ENCODE measurements at places on chromosomes 16 and 17.

GRCh38 chr16:3292604-3293003 lies 9.3 kb downstream of the ZNF263 start:
- DNase-seq: no peak

DNA sequence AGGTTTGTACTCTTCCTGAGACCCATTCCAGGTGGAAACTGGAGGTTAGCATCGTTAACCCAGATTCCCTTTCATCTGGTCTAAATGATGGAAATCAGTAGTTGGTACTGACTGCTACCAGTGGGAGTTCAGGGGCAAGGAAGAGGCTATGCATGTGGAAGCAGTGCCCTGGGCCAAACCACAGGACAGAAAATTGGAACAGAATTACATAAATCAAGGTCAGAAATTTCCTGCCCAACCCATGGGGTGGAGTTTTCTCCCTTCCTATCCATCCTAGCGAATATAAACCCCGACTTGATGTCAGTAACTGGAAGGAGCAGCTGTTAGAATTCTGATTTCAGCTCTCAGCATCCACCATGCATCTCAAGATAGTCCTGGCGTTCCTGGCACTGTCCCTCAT lies at the start of gene AOC2:
Gene AOC2 (plus strand): TSS at position 310 of the 400 bp plus-strand sequence. CDS start 47 bp downstream, at position 357.
- no peak for DNase-seq

- no peak for DNase-seq
Observed at GRCh38 chr17:13642188-13642587, 40.5 kb upstream of the HS3ST3A1 start.

DNA sequence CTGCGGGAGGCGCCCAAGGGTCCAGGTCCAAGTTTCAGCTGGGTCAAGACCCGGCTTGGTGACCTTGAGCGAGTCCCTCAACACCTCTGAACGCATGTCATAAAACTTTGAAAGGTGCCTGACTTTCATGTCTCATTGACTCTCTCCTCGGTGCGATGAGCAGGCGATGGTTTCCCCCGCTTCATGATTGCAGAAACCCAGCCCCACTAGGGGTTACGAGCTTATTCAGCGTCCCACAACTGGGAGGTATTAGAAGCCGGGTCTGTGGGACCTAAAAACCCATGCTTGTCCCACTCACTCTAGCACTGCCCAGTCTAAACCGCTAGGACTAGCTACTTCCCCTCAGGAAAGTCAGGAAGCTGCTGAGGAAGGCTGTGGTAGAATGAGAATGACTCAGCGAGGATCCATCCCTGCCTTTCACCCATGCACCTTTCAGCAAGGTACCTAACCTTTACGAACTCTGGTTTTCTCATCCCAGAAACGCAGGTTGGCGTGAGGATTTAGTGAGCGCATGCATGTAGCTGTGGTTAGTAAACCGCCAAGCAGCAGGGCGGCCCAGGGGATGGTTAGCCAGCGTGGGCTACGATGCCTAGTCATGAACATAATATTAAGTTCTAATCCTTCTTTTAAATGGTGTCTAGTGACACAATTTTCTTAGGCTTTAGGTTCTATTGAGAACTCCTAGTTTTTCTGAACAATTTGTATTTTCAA lies 26.2 kb upstream of the RFFL start:
- no peak for DNase-seq

DNA sequence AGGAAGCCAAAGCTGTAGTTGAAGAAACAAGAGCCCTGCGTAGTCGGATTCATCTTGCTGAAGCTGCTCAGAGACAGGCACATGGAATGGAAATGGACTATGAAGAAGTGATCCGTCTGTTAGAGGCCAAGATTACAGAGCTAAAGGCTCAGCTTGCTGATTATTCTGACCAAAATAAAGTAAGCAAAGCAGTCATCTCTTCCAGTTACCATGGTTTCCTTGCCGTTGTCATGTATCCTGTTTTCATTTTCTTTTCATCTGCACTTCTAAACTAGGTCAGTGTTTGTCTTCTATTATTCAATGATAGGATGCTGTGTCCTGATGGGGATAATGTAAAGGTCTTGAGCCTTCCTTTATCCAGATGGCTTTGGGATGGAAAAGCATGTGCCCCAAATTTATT lies 104.3 kb downstream of the STXBP4 start:
- DNase-seq: no peak

Data from frontal cortex (tissue), 4 donors.